Stimulated activated CD8-positive, alpha-beta memory T cell treated with anti-CD3 and anti-CD28 coated beads, Interleukin-15, amount 100 ng/mL, for 1 hour (primary cell): ENCODE measurements at places on chromosomes 12 and 14.

GRCh38 chr12:51187370-51187987 is 14.5 kb upstream of the TFCP2 start:
- no peak for DNase-seq

GRCh38 chr12:105622220-105622619 is 291.7 kb downstream of the C12orf75 start:
- no peak for DNase-seq

- DNase-seq = no peak
Measured at GRCh38 chr12:106006940-106007339, 131.8 kb downstream of the NUAK1 start.

DNA sequence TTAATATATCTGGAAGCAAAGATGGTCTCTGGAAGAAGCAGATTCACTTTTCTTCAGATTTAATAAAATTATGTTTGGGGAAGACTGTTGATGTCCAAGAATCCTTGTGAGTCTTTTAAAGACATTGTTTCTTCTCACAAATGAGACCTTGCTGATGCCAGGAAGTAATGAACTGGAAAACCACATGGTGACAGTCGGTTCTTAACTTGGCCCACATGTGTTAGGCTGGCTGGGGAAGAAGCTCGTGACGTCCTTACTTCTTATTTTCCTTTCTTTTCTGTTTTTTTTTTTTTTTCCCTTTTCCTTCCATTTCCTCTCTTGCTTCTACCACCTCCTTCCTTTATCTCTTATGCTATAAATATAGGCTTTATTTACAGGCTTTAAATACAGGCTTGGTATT is 950.2 kb downstream of the BCL11B start:
- no peak for DNase-seq

- no peak for DNase-seq
Measured at GRCh38 chr12:104115587-104115975, 22.4 kb downstream of the NFYB start.

GRCh38 chr14:100910888-100911664 is 7.6 kb upstream of the RTL1 start:
- no peak for DNase-seq

DNA sequence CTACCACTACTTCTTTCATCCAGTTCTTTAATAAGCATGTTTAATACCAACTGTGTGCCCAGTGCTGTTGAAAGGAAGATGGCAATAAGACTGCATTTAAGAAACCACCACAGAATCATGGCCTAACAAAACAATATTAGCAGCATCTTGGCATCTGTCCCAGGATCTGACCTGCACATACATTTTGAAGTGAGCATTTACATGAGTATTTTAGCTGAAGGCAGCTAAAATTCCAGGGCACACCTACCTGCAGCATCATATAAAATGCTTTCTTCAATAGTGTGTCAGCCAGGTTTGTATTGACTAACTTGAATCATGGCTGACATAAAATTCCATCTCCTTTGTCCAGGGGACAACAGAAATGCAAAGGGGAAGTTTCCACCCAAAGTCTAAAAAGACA is 65.0 kb upstream of the ARHGAP5 start:
- no peak for DNase-seq

GRCh38 chr14:96039633-96040311 is 610 bp downstream of the C14orf132 start:
- no peak for DNase-seq

DNA sequence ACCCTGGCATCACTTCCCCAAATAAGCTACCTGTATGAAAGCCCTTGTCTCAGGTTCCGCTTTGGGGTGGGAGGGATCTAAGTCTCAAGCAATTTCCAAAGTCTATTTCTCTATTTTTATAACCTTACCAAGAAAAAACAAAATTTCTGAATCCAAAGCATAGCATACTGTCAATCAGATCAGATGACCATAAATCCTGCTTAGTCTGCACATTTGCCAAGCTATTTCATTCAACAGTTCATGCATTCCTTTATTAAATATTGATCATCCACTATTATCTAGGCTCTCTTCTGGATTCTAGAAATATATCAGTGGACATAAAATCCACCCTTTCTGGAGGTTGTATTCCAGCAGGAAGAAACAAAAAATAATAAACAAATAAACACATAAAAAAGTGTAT is 263.5 kb upstream of the USP15 start:
- no peak for DNase-seq

DNA sequence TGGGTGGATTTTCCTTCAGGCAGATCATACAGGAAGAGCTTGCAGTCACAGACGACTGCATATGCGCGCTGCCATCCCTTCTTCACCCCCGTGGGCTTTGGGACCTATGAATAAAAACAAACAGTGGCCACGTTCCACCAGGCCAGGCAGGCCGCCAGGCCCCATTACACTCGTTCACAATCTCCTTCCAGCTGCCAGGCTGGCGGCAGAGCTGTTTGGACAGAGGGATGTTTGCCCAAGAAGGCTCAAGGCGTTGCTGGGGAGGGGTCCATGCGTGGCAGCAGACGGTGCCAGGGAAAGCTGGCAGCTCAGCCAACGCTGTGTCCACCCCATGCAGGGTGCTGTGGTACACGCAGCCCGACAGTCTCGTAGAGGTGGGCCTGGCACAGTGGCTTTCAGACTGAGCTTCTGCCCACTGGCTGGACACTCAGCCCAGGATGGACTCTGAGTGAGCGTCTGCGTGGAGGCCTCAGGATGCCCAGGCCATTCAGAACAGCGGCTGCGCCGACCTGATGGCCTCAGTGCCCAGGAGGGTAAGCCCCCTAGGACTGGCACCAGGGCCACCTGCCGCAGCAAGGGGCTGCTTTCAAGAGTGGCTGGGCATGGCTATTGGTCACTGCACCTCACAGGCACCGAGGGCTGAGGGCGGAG is 27.5 kb downstream of the AMN start:
- no peak for DNase-seq

GRCh38 chr14:23445773-23446172 is 10.3 kb upstream of the MYH7 start:
- DNase-seq = no peak

GRCh38 chr12:100199347-100200149 is 1.1 kb upstream of the ACTR6 start:
- peak; percentile 45 for DNase-seq

DNA sequence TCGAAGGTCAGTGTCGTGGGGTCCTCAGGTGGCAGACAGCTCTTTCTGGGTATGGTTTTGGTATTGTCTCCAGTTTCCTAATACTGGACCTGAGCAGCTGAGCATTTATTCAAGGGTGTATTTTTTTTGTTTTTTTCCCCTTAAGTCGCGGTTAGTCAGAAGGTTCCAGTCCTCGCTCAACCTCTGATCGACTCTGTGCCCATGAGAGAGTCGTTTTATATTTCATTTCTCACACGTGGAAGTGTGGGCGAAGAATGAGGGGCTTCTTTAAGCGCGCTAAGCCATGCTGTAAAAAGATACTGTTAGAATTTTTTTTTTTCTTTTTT is 499 bp downstream of the MIPOL1 start:
- DNase-seq = no peak

GRCh38 chr12:27427824-27428223 is 18.7 kb upstream of the SMCO2 start:
- no peak for DNase-seq

GRCh38 chr12:57139796-57140649 is 7.4 kb downstream of the LRP1-AS start:
- DNase-seq = no peak

DNA sequence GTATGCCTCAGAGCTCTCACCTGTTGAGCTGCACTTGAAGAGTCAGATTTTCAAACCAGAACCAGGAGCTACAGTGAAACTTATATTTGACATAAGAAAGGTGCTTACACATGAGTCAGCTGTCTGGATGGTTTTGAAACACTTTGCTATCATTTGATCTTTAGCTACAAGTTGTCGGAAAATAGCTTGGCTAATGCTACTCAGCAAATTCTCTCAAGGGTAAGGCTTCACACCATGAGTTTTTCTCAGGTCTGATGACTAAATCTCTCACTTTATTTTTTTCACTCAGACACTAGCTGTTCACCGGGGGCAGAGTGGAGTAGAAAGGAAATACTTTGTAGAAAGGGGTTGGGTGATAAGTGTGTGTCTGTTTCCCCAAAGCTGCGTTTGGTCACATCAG is 171.8 kb downstream of the FLRT2 start:
- DNase-seq = no peak

- DNase-seq = no peak
Measured at GRCh38 chr12:29164477-29165393, 15.7 kb downstream of the FAR2 start.

GRCh38 chr14:79084861-79085260 is 914.7 kb downstream of the NRXN3 start:
- no peak for DNase-seq

- DNase-seq = no peak
Measured at GRCh38 chr12:1914114-1914911, 4.1 kb downstream of the CACNA2D4 start.

- DNase-seq = no peak
Measured at GRCh38 chr14:59356767-59357166, 108.4 kb downstream of the GPR135 start.

DNA sequence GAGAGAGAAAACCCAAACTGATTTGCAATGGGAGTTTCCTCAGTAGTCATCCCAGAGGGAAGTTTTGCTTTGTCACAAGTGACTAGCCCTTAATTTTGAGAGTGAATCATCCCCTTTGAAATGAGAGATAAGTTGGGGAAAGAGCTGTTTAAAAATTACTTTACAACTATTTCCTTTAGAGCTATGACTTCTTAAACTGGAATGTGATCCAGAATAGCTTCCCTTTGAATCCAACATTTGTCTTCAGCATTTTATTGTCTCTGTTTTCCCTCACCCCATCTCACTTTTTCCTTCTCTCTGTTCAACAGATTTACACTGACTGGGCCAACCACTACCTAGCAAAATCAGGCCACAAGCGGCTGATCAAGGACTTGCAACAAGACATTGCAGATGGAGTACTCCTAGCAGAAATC is 109.3 kb downstream of the NAV3 start:
- no peak for DNase-seq

GRCh38 chr12:42216737-42217136 is 21.3 kb downstream of the YAF2 start:
- DNase-seq = no peak

- no peak for DNase-seq
Measured at GRCh38 chr14:38208618-38209562, 1.2 kb downstream of the SSTR1 start.

DNA sequence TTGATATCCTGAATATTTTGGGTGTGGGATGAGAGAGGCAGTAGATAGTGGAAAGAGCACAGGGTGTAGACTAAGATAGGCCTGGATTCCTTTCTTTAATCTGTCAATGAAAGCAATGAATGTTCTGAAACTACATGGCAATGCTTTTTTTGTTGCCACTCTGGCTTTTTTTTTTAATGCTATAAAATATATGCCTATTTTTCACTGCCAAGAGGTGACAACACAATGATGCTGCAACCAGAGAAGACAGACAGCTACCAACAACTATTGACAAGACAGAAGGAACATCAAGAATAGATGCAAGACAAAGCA is 9.4 kb downstream of the ANG start:
- no peak for DNase-seq

DNA sequence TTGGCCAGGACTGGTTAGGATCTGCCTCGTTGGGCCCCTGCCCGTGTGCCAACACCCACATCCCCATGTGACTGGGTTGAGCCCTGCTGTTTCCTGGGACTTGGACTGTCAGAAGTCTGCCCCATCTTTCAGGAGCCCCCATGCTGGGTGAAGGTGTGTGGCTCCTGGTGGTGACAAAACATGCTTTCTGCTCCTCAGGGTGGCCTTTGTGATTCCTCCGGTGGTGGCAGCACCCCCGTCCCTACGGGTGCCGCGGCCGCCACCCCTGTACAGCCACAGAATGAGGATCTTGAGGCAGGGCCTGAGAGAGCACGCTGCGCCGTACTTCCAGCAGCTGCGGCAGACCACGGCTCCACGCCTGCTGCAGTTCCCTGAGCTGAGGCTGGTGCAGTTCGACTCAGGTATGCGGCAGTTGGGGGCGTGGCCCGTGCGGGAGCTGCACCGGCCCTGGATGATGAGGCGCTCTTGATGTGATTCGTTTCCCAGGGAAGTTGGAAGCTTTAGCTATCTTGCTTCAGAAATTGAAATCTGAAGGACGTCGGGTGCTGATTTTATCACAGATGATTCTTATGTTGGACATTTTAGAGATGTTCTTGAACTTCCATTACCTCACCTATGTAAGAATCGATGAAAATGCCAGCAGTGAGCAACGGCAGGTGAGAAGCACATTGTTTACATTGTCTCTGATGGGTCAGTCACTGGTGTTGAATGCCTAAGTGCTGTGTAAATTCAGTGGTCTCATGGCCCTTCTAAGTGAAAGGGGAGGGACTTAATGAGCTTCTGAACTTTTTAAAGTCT is 80.0 kb downstream of the EP400 start:
- no peak for DNase-seq

- no peak for DNase-seq
Measured at GRCh38 chr12:52573306-52573705, 337 bp downstream of the KRT74 start.

DNA sequence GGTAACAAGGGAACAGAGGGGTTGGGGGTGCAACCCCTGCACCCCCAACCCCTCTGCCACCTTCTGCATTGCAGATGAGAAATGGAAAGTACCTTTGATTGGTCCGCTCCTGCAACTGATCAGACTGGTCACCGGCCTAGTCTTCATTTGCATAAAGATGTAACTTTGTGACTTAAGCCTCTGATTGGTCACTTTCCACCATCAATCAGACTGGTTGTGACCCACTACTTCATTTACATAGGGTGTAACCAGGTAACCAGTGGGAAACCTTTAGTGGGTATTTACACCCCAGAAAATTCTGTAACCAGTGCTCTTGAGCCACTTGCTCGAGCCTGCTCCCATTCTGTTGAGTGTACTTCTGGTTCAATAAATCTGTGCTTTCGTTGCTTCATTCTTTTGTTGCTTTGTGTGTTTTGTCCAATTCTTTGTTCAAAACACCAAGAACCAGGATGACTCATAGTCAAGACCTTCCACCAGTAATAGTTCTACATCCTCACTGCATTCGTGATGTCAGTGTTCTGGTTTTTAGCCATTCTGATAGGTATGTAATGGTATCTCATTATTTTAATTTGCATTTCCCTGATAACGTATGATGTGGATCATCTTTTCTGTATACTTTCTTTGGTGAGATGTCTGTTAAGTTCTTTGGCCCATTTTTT is 30.8 kb downstream of the LEMD3 start:
- no peak for DNase-seq

GRCh38 chr12:102811110-102811737 is 105.8 kb downstream of the PAH start:
- no peak for DNase-seq

DNA sequence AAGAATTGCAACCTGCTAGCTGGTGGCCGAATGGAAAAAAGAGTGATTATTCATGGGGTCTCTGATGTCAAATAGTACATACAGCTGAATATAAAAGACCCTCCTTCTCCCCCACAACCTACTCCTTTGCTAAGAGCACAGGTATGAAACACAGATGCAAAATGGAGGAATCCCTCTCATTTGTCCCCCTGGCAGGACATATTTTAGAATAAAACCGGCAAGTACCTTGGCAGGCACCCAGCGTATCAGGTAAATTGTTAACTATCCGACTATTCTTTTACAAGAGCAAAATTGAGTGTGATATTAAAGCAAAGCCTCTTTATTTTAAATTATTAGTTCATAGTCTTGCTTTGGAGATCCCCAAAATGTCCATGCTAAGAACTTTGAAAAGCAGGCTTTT is 73.7 kb upstream of the USP44 start:
- DNase-seq = no peak

- DNase-seq = no peak
Measured at GRCh38 chr12:94429633-94430032, 30.0 kb downstream of the CEP83 start.

- no peak for DNase-seq
Measured at GRCh38 chr12:91091916-91092715, 19.2 kb downstream of the LUM start.
